Hepatocyte (in vitro differentiated cells): ENCODE measurements at places on chromosomes 12 and 14.

GRCh38 chr12:22173177-22173576 is 127.2 kb downstream of the CMAS start:
- no peak overlapping the region for H3K27ac ChIP-seq
- no peaks in the 10 kb centered on the region for H3K36me3 ChIP-seq
- no peak for DNase-seq
- no peak overlapping the region for H3K4me3 ChIP-seq

GRCh38 chr12:100741084-100741711 is 53.4 kb upstream of the ANO4 start:
- no peak overlapping the region for H3K4me3 ChIP-seq
- peak; percentile 30 for DNase-seq
- H3K27me3 ChIP-seq, result no peaks in the 10 kb centered on the region
- H3K4me1 ChIP-seq, result no peaks in the 10 kb centered on the region

DNA sequence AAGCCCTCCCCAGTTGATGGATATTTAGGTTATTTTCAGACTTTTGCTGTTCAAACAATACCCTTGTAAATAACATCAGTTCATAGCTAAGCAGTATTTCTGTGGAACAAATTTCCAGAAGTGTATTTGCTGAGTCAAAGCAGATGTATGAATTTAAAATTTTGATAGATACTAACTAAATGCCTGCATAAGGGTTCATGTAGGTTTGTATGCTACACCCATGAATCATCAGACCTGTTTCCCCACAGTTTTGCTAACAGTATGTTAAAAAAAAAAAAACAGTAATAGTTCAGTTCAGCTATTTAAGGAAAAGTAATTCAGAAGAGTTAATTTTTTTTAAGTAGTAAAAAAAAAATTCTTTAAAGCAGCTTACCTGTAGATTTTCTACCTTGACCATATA is 236.1 kb upstream of the DIO2 start:
- no peak for DNase-seq
- no peak overlapping the region for H3K27ac ChIP-seq
- no peaks in the 10 kb centered on the region for H3K27me3 ChIP-seq
- no peak overlapping the region for H3K4me3 ChIP-seq

- peaks cover 2% of the 10 kb centered on the region for H3K27me3 ChIP-seq
- no peak for DNase-seq
- no peaks in the 10 kb centered on the region for H3K4me1 ChIP-seq
- H3K36me3 ChIP-seq, result no peaks in the 10 kb centered on the region
- H3K4me3 ChIP-seq, result no peak overlapping the region
These were observed 61.6 kb upstream of the GZMB start for GRCh38 chr14:24695265-24696241.

- no peak overlapping the region for H3K4me3 ChIP-seq
- H3K27ac ChIP-seq, result no peak overlapping the region
- no peaks in the 10 kb centered on the region for H3K36me3 ChIP-seq
- no peaks in the 10 kb centered on the region for H3K4me1 ChIP-seq
- H3K27me3 ChIP-seq, result no peaks in the 10 kb centered on the region
These were observed 19.1 kb downstream of the RPAP3 start for GRCh38 chr12:47686645-47687240.
